ENCODE measurements at places on chromosomes 2 and 18.

DNA sequence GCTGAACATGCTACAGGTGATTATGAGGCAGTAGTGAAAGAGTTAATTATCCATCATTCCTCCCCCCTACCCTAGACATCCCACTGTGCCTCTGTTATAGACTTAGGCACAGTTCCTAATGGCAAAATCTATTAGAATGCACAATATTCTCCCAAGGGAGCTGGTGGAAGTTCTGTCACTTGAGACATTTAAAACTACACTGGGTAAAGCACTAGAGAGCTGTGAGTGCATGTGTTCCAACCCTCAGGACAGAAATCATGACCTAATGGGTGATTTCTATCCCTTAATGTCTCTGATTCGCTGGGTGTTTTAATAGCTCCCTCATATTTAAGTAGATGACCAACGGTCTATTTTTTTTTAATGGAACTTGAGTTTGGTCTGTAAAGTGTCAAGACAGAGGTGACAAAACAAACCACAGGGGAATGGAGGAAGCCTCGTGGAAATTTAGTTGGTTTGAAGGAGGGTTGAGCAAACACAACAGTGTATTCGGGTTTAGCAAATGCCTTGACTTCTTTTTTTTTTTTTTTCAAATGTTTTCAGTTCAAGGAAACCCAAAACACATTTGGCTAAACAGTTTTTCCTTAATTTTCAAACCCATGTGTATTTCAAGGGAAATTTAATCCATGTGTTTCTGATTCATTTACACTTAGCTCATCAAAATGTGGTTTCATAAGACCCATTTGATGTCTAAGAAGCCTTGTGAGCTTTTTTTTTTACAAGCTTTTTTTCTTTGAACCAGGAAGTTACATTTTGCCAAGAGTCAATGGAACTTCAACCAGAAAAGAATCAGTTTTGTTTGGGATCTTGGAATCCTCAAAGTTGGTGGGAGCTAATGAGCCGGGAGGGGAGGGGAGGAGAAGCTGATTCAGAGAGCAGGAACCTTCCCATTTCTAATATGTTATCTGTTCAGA, 665.1 kb upstream of the ZEB2 start:
- DNase-seq = no peak

DNA sequence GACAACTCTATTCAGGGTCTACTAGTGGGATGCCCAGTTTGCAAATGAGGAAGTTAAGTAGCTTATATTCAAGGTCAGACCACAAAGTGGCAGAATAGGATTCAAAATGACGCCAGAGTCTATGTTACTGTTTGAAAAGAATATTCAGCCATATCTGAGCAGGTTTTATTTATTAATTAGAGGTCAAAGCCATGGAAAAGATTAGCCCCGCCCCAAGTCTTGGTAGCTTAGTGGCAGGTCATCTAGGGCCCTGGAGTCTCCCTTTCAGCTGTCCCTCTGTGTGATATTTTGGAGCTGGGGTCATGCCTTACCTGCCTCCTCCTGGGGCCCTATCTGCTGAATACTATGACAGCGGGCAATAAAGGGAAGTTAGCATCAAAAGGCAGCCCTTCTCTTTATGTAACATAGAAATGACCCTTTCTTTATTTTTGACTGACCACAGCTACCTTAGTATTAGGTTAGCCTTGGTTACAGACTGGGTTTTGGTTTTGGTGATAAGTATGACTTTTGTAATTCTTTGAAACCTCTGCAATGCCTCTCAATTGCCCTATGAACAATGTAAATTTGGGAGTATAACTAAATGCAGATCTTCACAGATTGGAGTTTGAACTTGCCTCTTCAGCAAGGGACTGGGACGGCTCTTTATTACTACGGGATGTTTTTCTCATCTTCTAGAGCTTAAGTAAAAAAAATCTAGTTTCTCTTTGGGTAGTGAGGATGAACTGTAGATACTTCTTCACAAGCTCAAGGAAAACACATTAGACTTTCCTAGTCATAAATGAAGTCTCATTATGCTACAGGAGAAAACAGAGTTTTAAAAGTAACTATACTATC, 153.0 kb upstream of the ITGA4 start:
- DNase-seq = no peak

- DNase-seq = no peak
These were observed 34.3 kb upstream of the TXNDC2 start for GRCh38 chr18:9851511-9851910.

- no peak for DNase-seq
These were observed 213.9 kb downstream of the FBXO15 start for GRCh38 chr18:73933685-73934084.

DNA sequence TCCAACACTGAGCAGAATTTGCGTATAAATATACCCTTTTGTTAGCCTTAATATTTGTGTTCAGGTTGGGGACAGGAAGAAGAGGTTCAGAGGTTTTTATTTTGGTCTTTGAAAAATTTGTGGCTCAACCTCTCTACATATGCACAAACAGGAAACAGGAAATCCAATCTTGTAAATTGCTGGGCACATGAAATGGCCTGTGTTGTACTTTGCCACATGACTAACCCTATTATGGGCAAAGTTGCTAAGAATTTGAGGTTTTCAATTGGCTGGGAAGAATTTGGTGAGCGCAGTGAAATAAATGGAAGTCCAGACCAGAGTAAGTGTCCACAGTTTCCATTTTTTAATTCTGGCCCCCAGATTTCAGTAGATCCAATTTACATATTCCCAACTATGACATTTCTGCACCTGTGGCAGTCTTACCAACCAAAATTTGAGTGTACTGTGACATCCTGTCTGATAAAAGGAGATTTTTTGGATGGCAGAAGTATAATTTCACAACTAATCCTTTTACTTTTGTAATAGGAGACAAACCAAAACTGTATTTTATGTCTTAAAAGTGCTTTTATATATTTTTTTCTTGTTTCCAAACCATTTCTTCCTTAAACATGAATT, 63.6 kb downstream of the COX7A2L start:
- no peak for DNase-seq

GRCh38 chr18:52288403-52289004, 51.5 kb upstream of the DCC start:
- no peak for DNase-seq

GRCh38 chr2:189506514-189506976, 65.3 kb downstream of the WDR75 start:
- no peak for DNase-seq

DNA sequence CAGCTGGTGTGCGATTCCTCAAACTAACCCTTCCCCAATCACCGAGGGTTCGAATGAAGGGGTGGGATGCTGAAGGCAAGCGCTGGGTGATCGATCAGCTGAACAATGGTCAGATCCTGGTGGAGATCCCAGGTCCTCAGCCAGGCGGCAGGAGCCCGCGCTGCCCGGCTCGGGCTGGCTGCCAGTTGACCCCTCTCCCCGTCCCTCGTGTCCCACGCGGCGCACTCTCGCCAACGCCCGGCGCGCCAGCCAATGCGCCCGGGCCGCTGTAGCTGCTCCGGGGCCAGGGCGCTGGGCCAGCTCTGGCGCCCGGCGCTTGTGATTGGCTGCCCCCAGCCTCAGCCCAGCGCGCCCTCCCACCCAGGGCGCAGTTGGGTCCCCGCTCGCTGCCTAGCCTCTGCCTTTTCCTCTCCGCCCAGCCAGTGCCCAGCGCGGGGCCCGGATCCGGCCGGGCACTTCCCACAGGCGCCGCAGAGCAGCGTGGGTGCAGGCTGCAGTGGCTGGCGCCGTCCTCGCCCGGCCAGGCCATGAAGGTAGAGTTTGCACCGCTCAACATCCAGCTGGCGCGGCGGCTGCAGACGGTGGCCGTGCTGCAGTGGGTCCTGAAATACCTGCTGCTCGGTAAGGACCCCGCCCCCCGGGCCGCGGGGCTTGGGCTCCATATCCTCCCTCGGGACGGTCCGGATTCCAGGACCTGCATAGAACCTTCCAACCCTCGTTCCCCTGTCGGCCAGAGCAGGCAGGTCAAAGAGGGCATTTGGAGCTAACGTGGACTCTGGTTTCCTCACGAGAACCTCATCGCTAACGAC, at the start of gene MOGAT1:
Gene MOGAT1 (plus strand): TSS at position 400 of the 809 bp plus-strand sequence. CDS start 128 bp downstream, at position 528.
- DNase-seq = no peak

GRCh38 chr2:234459401-234460009, 37.4 kb downstream of the ARL4C start:
- DNase-seq = no peak

DNA sequence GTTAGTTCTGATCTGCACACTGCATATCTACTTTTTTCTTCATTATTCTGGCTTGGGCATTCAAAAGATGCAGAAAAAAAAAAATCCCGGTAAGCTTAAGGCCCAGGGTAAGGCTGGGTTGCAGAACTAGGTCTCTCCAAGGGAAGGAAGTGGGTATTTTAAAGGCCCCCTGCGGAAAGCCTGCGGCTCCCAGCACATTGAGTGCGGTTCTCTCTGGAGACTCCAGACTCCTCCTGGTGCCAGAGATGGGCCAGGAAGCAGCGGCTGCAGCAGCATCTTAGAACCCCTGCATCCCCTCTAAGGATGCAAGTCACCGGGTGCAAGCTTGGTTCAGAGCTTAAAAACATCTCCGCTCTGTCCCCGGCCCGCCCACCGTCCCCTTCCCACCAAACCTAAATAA, 49.5 kb downstream of the TGIF1 start:
- no peak for DNase-seq

- no peak for DNase-seq
These were observed 217.0 kb upstream of the DTNA start for GRCh38 chr18:34493099-34493544.

- no peak for DNase-seq
These were observed 7.2 kb downstream of the SMYD1 start for GRCh38 chr2:88074854-88075292.

DNA sequence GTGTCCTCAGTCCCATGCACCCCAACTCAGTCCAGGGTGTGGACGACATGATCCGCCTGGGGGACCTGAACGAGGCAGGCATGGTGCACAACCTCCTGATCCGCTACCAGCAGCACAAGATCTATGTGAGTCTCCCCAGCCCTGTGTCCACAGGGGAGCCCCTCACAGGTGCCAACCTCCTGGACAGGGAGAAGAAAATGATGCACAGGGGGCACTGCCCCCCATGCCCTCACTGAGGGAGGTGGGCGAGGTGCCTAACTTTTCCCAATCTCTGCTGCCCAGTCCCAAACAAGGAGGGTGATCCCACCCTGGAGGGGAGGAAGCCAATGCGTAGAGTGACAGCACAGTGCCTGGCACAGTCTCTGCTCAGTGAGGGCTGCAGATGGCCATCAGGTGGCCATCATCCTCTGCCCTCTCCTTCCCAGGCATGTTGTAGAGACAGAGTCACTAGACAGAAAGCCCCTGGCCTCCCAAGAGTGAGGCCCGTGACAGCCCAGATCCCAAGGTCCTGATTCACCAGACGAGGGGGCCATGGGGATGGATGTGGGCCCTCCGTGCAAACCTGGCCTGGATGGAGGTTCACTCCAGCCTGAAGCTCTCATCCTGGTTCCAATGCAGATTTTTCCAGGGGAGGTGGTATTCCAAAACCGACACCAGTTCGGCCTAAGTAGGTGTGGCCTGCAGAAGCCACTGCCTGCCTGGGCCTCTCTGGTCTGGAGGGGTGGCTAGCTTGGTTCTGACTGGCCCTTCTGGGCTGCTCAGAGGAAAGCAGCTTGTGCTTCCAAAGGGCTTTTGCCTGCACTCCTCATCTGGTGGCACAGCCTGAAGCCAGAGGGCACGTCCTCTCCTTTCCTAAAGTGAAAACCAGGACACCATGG, 30.0 kb downstream of the MYO7B start:
- no peak for DNase-seq

GRCh38 chr18:31657823-31658669, 26.3 kb downstream of the B4GALT6 start:
- DNase-seq = no peak

GRCh38 chr2:142734231-142734630, 143.2 kb upstream of the KYNU start:
- DNase-seq = no peak

- DNase-seq = no peak
These were observed 4.0 kb upstream of the ZFP36L2 start for GRCh38 chr2:43230351-43230885.

- no peak for DNase-seq
These were observed 14.1 kb downstream of the KLF11 start for GRCh38 chr2:10057231-10058107.

DNA sequence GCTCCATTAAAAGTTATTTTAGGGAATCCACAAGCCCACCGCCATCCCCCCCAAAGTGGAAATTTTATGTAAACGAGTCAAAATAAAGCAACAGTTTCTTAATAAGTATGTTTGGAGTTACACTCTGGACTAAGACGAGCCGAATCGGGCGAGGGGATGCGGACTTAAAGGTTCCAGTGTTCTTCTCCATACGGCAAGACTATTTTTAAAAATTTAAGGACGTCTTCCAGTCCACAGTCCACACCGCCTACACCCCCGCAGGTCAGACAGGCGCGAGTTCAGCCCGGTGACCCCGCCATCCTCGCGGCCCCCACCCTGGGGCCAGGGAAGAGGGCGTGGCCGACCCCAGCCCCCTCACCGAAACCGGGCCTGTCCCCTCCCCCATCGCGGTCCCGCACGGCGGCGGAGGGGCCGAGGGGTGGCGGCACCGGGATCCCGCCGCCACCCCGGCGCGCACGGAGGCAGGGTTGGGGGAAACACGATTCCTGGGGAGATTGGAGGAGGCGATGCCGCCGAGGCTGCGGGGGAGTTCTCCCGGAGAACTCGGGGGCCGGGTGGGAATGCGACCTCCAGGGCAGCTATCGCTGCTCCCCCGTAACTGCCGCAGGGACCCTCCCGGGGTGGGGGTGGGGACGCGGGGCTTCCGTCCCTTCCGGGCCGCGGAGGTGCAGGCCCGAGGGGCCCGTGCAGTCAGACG, 24.5 kb upstream of the SMAD7 start:
- no peak for DNase-seq

GRCh38 chr2:241422350-241422749, 66.3 kb downstream of the FARP2 start:
- no peak for DNase-seq

DNA sequence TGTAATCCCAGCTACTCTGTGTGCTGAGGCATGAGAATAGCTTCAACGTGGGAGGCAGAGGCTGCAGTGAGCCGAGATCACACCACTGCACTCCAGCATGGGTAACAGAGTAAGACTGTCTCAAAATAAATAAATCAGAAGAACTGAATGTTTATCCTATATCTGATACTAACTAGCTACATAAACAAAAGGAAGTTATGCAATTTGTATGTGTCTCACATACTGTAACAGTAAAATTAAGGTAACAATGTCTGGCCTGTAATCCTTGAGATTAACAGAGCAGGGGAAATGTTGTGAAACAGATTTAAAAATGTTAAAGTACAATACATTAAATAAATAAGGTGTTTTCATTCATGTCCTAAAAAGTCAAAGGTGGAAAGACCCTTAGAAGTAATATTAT, 150.8 kb downstream of the MEMO1 start:
- no peak for DNase-seq

- no peak for DNase-seq
These were observed 122.0 kb downstream of the WDSUB1 start for GRCh38 chr2:159164457-159164911.

DNA sequence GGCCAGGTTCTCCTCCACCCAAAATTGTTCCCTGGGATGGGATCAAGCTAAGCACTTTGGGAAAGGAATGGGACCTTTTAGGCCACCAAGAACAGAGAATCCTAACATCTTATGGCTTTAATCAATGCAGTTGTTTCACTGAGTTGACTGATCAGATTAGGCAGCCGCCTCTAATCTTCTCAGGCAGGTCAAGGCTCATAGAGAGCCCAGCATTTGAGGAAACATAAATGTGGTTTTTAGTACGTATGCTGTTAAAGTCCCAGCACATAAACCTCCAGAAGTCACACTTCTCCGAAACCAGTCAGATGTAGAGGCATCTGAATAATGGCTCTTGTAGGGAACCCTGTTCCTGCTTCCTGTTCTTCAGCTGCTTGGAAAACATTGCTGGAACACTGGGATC, 99.5 kb upstream of the RMDN2 start:
- DNase-seq = no peak

GRCh38 chr18:50656396-50656795, 96.5 kb downstream of the MAPK4 start:
- DNase-seq = no peak

All from stimulated activated CD8-positive, alpha-beta memory T cell treated with anti-CD3 and anti-CD28 coated beads, Interleukin-7, amount 100 ng/mL, for 4 hours (primary cell).